ENCODE measurements at places on chromosomes 11 and 22. TPM values are rescaled to one million over a fixed set of nuclear protein-coding genes. Genes with fewer than 3 reads are reported as not detected.

The CCDC89 gene
- total RNA-seq: 0.62 TPM

The CELSR1 gene
- total RNA-seq: 0.44 TPM

The FOXRED2 gene
- 25.0 TPM for total RNA-seq

The GDPD4 gene
- not detected for total RNA-seq

The E2F8 gene
- total RNA-seq: 28.2 TPM

The IZUMO1R gene
- total RNA-seq: not detected

The SLC2A11 gene
- total RNA-seq: 8.4 TPM

The ANO9 gene
- 33.1 TPM for total RNA-seq

The IFITM10 gene
- total RNA-seq: 0.32 TPM

DNA sequence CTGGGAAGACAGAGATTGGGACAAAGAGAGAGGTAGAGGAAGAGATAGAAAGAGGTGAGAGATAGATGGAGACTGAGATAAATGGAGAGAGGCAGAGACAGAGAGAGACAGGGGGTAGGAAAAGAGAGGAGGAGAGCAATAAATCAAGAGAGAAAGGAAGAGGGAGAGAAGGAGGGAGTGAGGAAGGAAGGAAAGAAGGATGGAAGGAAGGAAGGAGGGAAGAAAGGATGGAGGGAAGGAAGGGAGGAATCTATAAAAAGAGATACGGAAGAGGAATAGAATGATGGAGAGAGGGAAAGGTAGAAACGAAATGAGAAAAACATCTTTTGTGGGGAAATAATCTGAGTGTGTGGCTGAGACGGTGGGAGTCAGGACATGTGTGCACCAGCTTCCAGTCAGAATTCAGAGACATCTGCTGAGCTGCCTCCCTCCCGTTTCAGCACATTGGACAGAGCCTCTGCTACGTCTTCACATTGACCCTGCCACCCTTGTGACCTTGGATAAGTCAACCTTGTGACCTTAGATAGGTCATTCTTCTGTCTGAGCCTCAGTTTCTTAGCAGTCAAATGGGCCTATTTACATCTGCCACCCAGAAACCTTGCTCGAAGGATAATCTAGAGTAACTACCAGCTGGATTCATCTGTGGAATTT is 417.8 kb downstream of the MIAT start:
- peaks cover 3% of the 10 kb centered on the region for H3K27me3 ChIP-seq
- no peak for DNase-seq
- H3K4me1 ChIP-seq: no peaks in the 10 kb centered on the region
- no peak overlapping the region for H3K27ac ChIP-seq

DNA sequence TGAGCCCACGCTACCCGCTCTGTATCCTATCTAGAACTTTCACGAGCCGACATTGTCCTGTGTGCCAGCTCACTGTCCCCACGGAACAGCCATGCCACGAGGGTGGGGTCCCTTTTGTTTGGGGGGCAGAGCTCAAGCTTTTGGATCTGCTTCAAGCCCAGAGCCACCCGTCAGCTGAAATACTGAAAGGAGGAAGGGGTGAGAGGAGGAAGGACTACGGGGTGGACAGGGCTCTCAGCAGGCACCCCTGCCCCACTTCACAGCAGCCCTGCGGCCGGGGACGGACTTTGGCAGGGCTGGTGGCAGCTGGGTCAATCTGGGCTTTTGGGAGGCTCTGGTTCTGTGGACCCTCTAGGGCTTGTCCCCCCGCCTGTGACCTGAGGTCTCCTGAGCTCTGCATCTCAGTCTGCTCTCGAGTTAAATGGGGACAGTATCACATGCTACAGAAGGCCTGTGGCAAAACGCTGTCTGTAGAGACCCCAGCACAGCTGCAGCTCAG is 30.0 kb upstream of the MUC5AC start:
- no peaks in the 10 kb centered on the region for H3K4me1 ChIP-seq
- H3K27ac ChIP-seq: no peak overlapping the region
- H3K27me3 ChIP-seq: no peaks in the 10 kb centered on the region
- no peak overlapping the region for H3K4me3 ChIP-seq
- no peak for DNase-seq
- H3K36me3 ChIP-seq: no peaks in the 10 kb centered on the region

DNA sequence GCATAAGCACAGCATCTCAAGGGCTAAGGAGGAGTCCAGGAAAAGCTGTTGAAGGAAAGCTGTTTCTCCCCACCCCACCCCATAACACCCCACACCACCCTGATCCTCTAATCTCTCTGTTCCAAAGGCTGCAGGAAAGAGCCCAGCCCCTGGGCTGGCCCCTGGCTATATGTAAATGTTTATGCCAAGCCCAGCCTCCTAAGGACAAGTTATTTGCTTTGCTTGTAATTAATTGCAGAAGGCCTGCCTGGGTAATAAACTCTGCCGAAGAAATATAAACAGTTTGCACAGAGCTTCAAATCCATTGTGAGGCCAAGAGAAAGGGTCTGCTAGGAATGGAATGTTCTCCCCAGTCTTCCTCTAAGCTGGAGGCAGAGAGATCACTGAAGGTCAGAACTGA is 21.2 kb downstream of the ARRB1 start:
- peaks cover 55% of the 10 kb centered on the region for H3K4me1 ChIP-seq
- peaks cover 8% of the 10 kb centered on the region for H3K36me3 ChIP-seq
- DNase-seq: no peak
- peak overlapping the region; percentile 68 for H3K27ac ChIP-seq

DNA sequence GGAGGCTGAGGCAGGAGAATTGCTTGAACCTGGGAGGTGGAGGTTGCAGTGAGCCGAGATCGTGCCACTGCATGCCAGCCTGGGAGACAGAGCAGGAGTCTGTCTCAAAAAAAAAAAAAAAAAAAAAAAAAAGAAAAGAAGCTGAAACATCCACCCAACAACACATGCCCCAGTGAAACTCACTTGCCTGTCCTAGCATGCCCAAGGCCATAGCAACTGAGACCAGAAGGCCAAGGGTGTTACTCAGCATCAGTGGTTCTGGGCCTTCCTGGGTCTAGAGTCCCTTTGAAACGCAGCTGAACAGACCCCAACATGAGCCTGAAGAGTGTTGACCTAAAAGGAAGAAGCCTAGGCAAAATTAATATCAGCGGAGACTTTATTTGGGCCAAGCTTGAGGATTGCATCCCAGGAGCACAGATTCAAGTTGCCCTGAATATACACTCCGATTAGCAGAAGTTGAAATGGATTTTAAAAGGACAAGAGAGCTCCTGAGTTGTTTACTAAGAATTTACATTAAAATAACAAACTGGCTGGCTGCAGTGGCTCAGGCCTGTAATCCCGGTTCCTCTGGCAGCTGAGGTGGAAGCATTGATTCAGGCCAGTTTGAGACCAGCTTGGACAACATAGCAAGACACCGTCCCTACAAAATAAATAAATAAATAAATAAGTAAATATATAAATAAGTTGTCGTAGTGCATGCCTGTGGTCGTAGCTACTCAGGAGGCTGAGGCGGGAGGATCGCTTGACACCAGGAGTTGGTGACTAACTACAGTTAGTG is 7.0 kb downstream of the PRDX5 start:
- H3K36me3 ChIP-seq: peaks cover 10% of the 10 kb centered on the region
- no peaks in the 10 kb centered on the region for H3K27me3 ChIP-seq

DNA sequence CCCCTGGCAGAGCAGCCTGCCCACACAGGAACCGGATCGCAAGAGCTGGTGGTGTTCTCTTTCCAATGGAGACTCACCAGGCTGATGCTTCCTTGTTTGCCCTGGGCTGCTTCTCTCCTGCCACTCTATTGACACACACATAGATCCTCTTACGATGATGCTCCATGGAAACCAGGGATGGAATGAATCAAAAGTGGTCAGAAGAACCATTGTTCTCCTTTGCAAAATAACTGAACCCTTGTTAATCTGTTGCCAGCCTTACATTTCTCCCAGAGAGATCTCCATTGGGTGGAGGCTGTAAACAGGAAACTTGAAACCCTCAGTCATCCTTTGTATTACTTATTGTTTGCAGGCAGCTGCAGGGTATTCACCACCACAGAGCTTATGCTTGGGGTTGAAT is 24.6 kb upstream of the LDLRAD3 start:
- peaks cover 5% of the 10 kb centered on the region for H3K27me3 ChIP-seq
- H3K36me3 ChIP-seq: no peaks in the 10 kb centered on the region
- H3K4me1 ChIP-seq: no peaks in the 10 kb centered on the region
- no peak overlapping the region for H3K27ac ChIP-seq
- H3K4me3 ChIP-seq: no peak overlapping the region

DNA sequence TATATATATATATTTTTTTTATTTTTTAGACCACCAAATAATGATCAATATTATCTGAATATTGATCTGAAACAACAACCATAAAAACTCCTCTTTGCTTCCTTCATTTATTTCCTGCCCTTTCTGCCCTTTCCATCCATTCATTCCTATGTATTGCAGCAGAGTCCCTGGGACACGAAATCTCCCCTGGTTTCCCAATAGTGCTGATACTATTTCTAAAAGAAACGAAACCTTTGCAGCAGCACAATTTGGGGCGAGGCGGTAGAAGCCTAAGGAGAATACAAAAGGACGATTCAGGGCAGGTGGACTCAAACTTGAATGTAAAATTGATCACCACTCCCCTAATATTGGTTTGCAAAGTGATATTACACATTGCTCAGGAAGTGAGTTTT is 16.9 kb upstream of the AMOTL1 start:
- H3K36me3 ChIP-seq: no peaks in the 10 kb centered on the region
- peaks cover 24% of the 10 kb centered on the region for H3K27me3 ChIP-seq
- H3K27ac ChIP-seq: no peak overlapping the region
- no peak overlapping the region for H3K4me3 ChIP-seq
- no peaks in the 10 kb centered on the region for H3K4me1 ChIP-seq
- no peak for DNase-seq

DNA sequence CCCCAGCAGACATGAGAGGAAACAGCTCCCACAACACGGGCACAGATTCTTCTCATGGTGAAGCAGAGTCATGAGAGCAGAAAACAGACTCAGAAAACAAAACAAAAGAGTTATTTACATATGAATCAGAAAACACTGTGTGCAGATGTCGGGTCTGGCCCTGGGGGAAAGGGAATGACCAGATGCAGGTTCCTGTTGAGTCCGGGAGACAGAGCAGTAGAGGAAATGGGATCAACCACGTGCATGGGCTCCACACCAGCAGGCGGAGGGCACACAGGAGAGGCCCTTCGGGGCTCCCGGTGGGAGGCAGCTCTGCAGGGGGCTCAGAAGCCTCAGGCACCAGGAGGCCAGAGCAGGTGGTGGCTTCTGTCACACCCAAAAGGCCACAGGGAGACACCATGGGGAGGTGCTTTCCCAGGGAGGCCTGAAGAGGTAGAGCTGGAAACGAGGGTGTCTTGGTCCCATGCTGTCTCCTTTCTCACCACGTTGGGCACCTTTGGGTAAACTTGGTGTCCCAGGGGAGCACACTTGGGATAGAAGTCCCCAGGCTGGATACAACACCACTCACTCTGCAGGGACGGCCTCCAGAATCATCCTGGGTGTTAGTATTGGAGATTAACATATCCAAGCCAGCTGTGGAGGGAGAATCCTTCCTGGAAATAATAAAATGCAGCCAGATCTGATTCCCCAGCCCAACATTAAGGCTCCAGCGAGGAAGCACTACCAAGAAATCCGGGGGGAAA is 764.7 kb downstream of the BRD1 start:
- H3K4me1 ChIP-seq: no peaks in the 10 kb centered on the region
- H3K27ac ChIP-seq: no peak overlapping the region
- H3K36me3 ChIP-seq: no peaks in the 10 kb centered on the region
- no peak for DNase-seq
- H3K27me3 ChIP-seq: peaks cover 3% of the 10 kb centered on the region

DNA sequence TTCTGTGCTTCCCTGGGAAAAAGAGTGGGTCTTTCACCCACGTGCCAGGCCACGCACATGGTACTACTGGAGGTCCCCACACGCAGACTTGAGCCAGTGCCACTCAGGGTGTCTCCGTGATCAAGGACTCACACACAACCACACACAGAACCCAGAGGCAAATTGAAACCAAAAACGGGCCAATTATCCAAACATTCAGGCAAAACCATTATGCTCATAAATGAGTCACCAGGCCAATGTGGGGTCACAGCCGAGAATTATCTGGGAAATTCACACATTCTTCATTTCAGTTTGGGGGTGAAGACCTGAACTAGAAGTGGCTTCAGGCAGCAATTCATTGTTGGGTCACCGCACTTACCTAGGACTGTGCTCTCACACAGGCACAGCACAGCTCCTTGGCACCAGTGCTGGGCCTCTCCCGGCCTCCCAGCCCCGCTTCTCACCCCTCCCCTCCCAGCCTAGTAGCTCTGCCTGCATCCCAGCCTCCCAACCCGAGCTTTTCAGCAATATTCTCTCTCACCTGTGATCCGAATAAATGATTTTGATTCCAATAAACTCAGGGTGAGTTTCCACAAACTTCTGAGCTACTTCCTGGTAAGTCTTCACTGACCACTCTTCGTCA is 28.0 kb downstream of the ADA2 start:
- H3K36me3 ChIP-seq: peaks cover 2% of the 10 kb centered on the region
- no peaks in the 10 kb centered on the region for H3K4me1 ChIP-seq
- no peak overlapping the region for H3K27ac ChIP-seq
- no peak for DNase-seq
- no peaks in the 10 kb centered on the region for H3K27me3 ChIP-seq
- no peak overlapping the region for H3K4me3 ChIP-seq

DNA sequence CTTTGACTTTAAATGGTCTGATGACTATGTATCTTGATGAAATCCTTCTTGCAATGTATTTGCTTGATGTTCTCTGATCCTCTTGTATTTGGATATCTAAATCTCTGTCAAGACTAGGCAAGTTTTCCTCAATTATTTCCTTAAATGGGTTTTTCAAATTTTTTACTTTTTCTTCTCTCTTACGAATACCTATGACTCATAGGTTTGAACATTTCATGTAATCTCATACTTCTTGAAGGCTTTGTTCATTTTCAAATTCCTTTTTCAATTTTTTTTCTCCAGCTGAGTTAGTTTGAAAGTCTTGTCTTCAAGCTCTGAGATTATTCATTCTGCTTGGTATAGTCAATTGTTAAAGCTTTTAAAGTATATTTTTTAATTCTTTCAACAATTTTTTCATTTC is 13.1 kb downstream of the OR10W1 start:
- H3K36me3 ChIP-seq: no peaks in the 10 kb centered on the region
- H3K4me1 ChIP-seq: no peaks in the 10 kb centered on the region
- no peaks in the 10 kb centered on the region for H3K27me3 ChIP-seq
- DNase-seq: no peak

DNA sequence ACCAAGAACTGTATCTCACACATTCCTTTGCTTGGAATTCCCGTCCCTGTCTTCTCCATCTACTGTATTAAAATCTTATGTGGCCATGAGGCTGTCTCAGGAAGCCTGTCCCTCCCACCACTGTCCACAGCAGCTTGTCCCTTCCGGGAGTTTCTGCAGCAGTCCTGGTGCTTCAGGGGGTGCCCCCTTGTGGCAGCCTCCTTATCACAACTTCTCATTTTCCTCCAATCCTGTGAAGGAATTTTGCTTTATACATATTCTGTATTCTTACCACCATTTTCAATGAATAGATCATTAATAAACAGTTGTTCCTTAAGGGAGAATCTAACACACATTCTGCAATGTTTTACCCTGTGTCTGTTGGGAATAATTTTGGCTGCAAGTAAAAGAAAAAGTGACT is 220.4 kb upstream of the RAG2 start:
- H3K27me3 ChIP-seq: no peaks in the 10 kb centered on the region
- no peak overlapping the region for H3K4me3 ChIP-seq

GRCh38 chr11:113805640-113806039 is 26.0 kb downstream of the CLDN25 start:
- no peaks in the 10 kb centered on the region for H3K4me1 ChIP-seq
- H3K27ac ChIP-seq: no peak overlapping the region
- no peak overlapping the region for H3K4me3 ChIP-seq
- peaks cover 40% of the 10 kb centered on the region for H3K36me3 ChIP-seq

- H3K36me3 ChIP-seq: no peaks in the 10 kb centered on the region
- H3K4me3 ChIP-seq: no peak overlapping the region
- no peak for DNase-seq
These were observed 197.9 kb downstream of the NXPE2 start for GRCh38 chr11:114876234-114876633.

All from activated T-helper 1 cell treated with anti-CD3 and anti-CD28 coated beads, Interleukin-12 subunit alpha, Interleukin-12 subunit beta, Interleukin-2, Interleukin-4 antibody, amounts not matched to agents 30 ng/mL and 10 ng/mL and 1 ng/mL, durations not matched to agents 14 hours and 24 hours and 36 hours (primary cell).